ENCODE measurements at places on chromosomes 13 and 19.

DNA sequence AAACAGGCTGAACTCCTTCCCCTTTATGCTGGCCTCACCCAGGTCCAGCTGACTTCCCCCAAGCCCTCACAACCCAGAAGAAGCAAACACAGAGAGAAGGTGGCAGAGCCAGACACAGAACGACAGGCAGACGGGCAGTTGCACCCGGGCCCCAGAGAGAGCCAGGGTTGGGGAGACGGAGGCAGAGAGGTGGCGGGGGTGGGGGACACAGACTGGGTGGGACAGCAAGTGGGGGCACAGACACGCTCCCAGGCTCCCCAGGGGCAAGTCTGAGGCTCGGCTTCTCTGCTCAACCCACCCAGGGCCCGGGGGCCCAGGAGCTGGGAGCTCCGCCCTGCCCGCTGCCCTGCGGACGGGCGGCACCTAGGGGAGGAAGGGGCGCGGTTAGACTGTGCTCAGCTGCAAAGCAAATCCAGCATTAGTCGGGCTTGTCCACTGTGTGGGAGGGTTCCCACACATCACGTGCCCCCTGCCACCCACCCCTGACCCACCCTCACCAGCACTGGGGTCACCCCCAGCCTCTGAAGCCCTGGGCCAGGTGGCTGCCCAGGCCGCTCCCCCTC is 31.3 kb upstream of the ASF1B start:
- DNase-seq = no peak

DNA sequence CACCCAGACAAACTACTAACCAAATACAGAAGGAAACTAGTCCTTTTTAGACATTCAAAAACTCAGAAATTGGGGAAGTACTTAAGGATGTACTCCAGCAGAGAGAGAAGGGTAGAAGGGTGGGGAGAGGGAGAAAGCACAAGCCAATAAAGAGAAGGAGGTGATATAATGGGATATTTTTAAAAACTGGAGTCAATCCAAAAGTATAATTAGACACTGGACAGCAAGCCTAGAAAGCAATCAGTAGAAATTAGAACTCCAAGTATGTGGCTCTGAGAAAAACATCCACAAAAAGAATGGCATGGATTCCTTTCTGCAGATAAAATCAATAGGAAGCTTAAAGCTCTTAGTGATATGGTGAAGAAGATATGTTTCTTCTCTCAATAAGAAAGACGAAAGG is 55.8 kb downstream of the PEPD start:
- DNase-seq = no peak

DNA sequence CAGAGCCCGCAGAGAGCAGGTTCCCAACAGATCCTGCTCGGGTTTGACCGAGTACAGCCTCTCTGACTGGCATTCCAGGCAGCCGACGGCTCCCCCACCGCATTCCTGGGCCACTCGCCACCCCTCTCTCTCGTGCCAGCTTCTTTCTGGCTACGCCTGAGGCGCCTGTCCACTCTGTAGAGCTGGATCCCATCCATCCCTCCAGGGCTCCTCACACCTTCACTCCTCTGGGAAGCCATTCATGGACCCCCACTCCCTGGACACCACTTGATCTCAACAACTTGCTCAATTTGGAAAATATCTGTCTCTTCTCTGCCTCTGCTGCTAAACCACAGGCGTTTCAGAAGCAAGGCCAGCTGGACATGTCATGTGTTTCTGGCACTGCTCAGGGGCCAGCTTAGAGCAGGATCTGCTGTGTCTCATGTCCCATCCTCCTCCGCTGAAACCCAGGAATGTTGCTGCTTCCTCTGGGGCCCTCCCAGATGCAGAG is 30.6 kb upstream of the ATP1A3 start:
- DNase-seq = no peak

GRCh38 chr13:70311191-70311590 is 202.9 kb upstream of the KLHL1 start:
- no peak for DNase-seq

DNA sequence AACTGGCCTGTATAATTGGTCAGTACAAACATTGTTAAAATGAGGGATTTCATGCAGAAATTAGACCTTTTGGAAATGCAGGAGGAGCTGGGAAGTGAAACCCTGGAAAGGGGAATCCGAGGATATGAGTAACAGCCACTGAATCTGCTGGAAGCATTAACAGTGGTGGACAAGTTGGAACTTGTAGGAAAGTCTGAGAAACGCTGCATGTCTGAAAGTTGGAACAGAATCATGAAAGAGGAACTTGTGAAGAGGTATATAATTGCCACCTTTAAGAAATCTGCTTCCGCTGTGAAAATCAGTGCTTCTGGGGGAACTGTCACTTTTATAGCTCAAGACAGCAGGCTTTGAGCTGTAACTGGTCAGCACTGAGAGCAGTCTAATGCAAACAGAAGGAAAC is 716.5 kb upstream of the PRR20A start:
- DNase-seq = no peak

- peak; percentile 81 for DNase-seq
Measured at GRCh38 chr13:51759240-51759639, 44.7 kb downstream of the DHRS12 start.

DNA sequence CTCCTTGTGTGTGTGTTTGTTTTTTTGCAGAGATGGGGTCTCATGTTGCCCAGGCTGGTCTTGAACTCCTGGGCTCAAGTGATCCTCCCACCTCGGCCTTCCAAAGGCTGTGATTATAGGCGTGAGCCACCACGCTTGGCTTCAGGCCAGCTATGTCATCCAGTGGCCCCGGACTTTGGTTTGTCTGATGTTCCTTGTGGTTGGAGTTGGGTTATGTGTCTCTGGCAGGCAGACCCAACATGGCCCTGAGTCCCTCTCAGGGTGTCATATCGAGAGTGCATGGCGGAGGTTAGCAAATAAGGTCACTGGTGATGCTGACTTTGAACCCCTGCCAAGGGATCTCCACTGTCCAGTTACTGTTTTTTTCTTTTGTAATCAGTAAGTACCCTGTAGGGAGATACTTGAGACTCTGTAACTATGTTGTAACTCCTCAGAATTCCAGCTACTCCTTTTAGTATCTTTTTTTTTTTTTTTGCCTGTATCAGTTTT is 37.3 kb downstream of the SMARCA4 start:
- DNase-seq = peak; percentile 78

DNA sequence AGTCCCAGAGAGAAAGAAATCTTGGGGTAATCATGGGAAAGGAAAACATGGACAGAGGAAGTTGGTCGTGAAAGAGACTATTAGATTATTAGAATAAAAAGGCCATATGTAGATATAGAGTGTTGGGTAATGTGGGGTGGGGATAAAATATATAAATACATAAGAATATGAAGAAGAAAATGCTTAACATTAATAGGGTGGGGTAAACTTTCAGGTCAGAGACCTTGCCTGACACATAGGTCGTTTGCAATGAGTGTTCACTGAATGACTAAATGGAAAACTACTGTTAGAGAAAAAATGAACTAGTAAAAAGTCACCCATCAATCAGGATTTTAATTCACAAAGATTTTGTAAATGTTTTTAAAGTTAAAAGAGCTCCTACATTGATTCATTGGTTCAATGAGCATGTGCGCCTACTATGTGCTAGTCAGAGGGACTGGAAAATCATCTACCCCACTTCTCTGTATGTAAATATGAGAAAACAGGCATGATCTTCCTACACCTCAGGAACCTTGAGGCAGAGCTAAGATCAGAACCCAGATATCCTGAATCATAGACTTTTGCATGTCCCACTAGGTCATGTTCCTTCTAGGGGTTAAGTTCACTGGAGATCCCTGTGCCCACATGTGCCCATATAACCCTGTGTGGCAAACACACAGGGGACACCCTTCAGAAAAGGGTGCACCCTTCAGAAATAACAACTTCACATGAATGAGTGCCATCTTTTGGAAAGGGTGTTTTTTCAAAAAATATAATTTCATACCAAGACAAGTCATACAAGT is 24.6 kb upstream of the KLF12 start:
- DNase-seq = no peak

DNA sequence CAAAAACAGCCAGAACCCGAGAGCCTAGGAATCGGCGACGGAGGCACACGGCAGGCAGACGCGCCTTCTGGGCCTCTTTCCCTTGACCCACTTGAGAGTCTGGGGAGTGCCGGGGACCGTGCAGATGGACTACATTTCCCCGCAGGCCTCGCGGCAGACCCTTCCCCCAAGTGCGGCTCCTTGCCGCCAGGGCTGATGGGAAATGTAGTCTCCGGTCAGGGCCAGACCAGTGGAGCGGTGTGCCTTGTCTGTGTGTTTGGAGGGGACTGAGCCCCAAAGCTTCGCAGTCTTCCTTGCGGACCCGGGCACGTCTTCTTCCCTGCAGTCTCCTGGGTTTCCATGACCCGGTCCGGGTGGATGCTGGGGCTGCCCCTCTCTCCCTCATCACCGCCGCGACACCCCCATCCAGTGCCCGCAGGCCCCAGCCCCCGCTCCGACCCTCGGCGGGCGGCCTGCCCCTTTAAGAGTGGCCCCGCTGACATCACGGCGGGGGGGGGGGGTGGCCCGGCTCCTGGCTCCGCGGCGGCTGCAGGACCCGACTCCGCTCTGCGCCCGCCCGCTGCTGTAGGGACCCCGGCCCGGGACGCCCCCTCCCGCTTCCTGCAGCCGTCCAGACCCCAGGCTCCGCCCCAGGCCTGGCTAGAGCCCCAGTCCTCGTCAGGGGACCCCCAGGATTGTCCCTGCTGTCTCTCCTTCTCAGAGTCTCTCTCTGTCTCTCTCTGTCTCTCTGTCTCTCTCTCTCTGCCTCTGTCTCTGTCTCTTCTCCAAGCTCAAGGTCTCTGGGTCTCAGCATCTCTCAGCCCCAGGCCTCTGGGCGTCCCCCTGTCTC is 758 bp upstream of the CACNG7 start:
- peak; percentile 53 for DNase-seq

DNA sequence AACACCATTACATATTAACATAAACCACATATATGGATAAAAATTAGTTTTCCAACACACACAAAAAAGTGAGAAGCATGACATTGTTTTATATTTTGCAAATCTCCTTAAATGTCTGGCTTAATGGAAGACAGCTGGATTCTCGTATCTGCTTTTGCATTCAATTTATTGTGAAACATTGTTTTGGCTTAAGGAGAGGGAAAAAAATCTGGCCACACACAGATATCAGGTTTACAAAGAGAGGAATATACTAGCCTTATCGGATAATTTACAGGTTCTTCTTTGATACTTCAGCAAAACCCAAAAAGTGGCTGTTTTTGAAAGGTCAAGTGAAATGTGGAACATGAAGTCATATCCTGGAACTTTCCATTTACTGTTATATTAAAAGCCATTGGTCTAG is 523.5 kb upstream of the ARGLU1 start:
- no peak for DNase-seq

GRCh38 chr19:46818812-46819211 is 30.4 kb upstream of the SLC1A5 start:
- DNase-seq = peak; percentile 54

- DNase-seq = no peak
Measured at GRCh38 chr13:42926043-42926442, 66.0 kb downstream of the EPSTI1 start.

- DNase-seq = peak; percentile 51
Measured at GRCh38 chr13:95099541-95099940, 201.7 kb downstream of the ABCC4 start.

DNA sequence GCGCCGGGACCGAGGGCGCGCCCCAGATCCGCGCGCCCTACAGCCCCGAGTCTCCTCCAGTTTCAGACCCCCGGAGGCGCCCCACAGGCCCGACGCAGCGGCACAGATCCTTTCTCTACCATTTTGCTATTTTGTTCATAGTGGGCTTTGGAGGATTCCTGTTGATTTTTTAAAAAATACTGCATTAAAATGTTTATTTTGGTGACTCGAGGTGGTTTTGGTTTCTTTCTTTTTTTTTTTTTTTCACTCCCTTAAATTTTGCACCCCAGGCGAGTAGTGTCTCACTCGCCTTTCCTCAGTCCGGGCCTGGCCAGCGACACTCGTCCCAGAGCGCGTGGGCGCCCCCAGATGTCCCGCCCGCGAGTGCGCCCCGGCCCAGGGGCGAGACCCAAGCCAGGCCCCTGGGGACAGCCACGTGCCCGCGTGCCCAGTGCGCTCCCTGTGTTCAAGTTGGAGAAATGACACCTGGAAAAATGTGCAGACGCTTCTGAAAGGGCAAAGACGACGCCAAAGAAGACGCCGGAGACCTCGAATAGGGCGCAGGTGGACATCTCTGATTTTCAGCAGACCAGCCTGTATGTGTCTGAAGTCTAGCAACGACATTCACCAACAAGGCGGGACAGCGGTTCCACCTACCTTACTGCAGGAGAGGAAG is 471 bp upstream of the INSR start:
- DNase-seq = peak; percentile 11

GRCh38 chr19:16613841-16614240 is 14.2 kb downstream of the MED26 start:
- DNase-seq = no peak

DNA sequence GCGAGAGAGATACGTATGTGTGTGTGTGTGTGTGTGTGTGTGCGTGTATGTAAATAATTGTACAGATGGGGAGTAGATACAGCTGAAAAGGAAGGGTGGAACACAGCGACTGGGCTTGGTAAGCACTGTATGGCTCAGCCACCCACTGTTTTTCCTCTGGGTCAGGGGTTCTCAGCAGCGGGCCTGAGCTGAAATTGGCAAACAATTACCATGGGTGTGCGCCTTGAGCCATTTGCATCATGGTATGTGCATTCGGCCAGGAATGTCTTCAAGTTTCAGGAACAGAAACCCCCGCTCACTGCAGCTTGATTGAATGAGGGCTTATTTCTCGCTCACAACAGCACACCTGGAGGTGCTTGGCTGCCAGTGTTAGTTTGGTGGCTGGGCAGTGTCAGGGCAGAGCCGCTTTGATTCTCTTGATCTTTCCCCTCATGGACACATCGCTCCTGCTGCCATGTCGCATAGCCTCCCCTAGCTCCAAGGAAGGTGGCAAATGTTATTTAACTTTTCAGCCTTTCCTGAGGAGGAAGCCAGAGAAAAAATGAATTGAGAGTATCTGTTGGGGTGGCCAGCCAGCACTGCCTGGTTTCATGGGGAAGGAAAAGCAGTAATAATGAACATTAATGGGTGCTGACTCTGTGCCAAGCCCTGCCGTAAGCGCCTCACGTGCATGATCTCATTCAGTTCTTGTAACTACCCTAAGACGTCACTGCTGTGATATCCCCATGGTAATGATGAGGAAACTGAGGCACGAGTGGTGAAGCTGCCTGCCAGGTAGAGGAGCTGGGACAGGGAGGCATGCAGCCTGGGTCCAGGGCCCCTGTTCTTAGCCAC is 126.9 kb downstream of the SIPA1L3 start:
- DNase-seq = peak; percentile 55

DNA sequence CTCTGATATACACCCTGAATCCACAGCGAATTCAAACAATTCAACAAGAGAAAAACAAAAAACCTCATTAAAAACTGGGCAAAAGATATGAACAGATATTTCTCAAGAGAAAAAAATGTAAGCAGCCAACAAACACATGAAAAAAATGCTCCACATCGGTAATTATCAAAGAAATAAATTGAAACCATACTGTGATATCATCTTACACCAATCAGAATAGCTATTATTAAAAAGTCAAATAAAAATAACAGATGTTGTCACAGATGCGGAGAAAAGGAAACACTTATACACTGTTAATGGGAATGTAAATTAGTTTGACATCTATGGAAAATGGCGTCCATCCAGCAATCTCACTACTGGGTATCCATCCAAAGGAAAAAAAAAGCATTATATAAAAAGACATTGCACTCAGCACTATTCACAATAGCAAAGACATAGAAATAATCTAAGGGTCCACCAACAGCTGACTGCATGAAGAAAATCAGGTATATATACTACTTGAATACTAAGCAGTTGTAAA is 1495.0 kb upstream of the PCDH20 start:
- DNase-seq = no peak

Data from iris pigment epithelial cell (primary cell).